ENCODE measurements at places on chromosomes 4 and X.

DNA sequence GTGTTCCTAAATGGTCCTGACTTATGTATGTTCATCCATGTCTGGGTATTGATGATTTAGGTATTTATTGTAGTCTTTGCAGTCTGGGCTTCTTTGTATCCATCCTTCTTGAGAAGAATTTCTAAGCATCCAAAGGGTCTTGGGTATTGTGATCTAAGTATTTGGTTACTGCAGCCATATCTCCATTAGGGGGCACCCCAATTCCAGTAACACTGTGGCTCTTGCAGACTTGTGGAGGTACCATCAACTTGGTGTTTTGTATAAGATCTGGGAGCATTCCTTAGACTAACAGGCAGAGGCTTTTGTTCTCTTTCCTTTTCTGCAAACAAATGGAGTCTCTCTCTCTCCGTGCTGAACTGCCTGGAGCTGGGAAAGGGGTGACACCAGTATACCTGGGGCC is 113.7 kb upstream of the NEXMIF start:
- DNase-seq: no peak

DNA sequence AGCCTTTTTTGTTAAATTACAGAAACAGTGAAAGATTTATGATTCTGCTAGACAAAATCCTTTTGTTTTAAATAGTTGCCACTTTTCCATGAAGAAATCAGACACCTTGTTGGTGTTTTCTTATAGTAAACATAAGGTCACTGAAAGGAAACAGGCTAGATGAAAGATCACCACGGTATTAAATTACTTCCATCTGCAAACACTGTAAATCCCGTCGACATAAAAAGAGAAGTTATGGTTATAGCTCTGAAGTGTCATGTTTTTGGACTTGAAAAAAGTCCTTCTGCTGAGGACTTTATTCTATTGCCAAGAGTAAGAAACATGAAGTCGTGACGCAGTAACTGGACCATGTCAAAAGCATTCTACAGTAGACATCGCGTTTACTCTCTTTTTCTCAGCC is 567.6 kb upstream of the SLIT2 start:
- DNase-seq: no peak

- DNase-seq: no peak
These were observed 63.7 kb downstream of the SPCS3 start for GRCh38 chr4:176383273-176384077.

- no peak for DNase-seq
These were observed 111.6 kb upstream of the WDR17 start for GRCh38 chr4:175953960-175954521.
